NCI-H2029 treated with DMSO at 0.1 percent for 48 hours (cell line): ENCODE measurements at places on chromosomes 6 and 20.

DNA sequence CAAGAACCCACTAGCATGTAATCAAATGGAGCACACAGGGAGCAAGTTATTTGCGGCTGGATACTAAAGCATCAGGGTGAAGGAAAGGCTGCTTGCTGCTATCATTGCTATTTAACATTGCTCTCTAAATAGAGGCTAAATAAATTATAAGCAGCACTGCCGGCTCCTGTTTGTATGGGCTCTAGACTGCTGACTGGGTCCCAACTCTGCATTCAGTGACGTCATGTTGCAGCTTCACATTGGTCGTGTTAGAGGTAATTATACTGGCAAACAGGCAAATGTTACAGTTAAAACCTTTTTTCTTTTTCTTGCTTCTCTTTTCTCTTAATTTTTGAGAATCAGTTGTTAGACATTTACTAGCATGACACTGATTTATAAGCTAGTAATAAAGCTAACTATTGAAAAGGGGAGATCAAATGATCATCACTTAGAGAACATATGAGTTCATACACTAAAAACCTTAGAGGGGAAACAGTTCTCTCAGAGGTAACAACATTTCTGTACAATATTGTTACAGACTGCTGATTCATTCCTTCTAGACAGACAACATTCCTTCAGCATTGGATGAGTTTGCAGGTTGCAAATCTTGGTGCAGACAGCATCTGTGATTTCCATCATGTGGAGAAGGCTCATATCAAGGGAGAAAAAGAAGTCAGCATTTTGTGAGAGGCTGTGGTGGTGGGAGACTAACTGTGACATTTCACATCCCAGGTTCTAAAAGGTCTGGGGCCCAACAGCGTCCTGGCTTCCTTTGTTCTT lies 15.9 kb downstream of the RFPL4B start:
- no peak for DNase-seq

GRCh38 chr6:1384549-1385128 lies 4.7 kb upstream of the FOXF2 start:
- DNase-seq: no peak

GRCh38 chr6:100768816-100769351 lies 112.2 kb downstream of the ASCC3 start:
- DNase-seq: no peak

- DNase-seq: no peak
Observed at GRCh38 chr20:13322621-13323020, 101.5 kb downstream of the ISM1 start.

- DNase-seq: no peak
Observed at GRCh38 chr6:107871976-107872375, 47.9 kb upstream of the SCML4 start.

- peak; percentile 11 for DNase-seq
Observed at GRCh38 chr20:25065625-25066338, 7.8 kb upstream of the ACSS1 start.

DNA sequence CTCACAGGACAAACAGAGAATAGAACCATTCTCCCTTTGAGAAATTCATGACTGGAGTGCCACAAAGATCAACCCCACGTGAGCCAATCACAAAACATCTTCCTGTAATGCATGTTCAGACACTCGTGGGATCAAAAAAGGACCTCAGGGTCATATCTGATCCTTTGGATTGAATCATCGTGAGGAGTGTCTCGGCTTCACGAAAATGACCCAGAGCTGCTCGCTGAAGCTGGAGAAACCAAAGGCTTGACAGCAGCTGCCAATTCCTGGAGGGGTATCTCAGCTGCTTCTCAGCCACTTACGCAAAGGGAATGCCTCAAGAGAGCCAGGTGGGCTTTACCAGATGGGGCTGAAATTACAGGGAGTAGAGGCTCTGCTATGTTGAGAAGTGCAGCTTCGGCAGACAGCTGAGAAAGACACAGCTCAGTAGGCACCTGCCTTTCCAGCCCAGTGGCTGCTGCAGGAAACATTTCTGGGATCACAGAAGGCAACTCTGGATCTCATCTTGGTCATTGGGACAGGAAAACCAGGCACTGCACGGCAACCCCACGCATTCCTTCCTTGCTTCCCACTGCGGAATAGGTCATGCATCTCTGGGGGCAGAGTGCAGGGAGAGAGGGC lies 813.1 kb downstream of the KIF16B start:
- DNase-seq: no peak

DNA sequence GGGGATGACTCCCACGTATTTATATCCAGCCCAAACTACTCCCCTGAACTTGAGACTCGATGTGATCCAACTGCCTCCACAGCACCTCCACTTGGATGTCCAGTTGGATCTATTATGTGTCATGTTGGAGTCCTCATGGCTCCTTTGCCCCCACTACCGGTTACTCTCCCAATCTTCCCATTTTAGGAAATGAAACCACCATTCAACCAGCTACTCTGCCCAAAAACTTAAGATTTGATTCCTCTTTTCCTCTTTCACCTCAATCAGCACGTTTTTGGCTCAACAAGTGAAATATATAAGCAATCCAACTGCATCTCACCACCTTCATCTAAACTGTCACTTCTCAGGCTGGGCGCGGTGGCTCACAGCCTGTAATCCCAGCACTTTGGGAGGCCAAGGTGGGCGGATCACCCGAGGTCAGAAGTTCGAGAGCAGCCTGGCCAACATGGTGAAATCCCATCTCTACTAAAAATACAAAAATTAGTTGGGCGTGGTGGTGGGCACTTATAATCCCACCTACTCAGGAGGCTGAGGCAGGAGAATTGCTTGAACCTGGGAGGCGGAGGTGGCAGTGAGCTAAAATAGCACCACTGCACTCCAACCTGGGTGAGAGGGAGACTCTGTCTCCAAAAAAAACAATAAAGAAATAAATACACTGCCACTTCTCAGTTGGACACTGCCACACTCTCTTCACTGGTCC lies 3.4 kb downstream of the AHCY start:
- no peak for DNase-seq

GRCh38 chr6:52929321-52930164 lies 20.0 kb upstream of the GSTA3 start:
- DNase-seq: peak; percentile 6

GRCh38 chr6:97361286-97361685 lies 78.3 kb upstream of the MMS22L start:
- DNase-seq: no peak

DNA sequence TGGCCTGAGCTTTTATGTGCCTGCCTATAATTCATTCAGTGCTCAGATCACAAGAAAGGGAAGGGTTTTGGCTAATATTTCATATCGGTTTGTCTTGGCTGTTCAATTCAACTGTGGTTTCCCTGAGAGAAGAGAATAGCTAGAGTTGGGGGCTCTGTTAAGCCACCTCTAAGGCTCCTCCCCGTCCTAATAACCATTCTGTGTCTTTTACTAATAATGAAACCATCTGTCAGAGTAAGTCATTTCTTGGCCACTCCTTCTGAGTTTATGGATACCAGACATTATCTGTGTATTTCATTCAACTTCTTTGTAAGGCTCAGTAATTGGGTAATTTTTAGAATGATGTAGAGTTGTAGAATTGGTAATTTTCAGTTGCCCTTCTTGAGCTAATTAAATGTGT lies 5.2 kb downstream of the STX11 start:
- no peak for DNase-seq

- DNase-seq: no peak
Observed at GRCh38 chr20:37915800-37916570, 13.1 kb downstream of the VSTM2L start.

GRCh38 chr6:153059757-153060156 lies 57.2 kb upstream of the MTRF1L start:
- no peak for DNase-seq

GRCh38 chr6:70312165-70312745 lies 9.4 kb upstream of the COL9A1 start:
- DNase-seq: no peak

DNA sequence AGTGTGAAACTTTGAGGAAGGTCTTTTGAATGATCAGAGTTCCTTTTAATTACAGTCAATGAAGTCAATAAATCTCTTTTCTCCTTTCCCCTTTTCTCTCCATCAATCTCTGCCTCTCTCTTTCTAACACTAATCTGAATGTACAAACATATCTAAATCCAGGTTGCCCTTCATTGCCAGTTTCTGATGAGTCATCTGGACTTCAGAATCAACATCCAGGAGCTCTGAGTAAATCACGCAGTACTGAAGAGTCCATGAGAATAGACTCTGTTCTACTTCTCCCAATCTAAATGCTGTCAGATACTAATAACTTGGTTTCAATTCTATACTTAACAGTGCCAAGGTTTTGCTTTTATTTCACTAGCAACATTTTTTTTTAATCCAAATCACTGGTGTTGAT lies 238.7 kb upstream of the THEMIS start:
- no peak for DNase-seq

GRCh38 chr6:143810745-143811144 lies 32.4 kb upstream of the LTV1 start:
- no peak for DNase-seq

DNA sequence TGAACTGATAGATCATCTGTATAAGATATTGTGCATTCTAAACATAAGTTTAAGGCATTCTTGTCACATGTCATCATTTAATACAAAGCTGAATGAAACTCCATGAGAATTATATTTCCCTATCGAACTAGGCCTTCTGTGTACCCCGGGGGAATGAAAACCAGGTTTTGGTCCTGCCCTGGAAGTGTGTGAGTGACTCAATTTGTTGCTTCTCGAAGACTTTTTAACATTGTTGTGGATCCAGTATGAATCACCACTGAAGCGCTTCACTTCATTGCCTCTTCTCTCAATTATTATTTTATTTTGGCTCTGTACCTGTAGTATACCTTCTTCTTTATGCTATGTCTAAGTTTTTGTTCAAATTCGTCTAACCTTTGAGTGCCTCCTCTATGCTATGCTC lies 150.8 kb downstream of the GRIK2 start:
- no peak for DNase-seq

- DNase-seq: no peak
Observed at GRCh38 chr6:6891125-6891721, 216.5 kb upstream of the RREB1 start.

GRCh38 chr6:152112491-152113261 lies 305.2 kb downstream of the ESR1 start:
- DNase-seq: peak; percentile 6

DNA sequence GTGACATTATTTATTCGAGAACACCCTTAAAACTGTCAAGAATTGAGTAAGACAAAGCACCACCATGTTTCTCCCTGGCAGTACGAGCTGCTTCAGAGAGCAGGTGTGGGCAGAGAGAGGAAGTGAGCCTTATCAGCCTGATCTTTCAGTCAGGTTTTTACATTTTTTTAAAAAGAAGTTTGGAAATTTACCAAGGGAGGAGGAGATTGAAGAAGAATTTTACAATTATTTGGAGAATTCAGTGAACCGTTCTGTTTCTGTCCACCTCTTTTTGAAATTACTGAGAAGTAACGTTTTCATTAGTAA lies 75.5 kb downstream of the ZDHHC14 start:
- no peak for DNase-seq

- no peak for DNase-seq
Observed at GRCh38 chr6:22764496-22764895, 195.1 kb downstream of the HDGFL1 start.
